ENCODE measurements at places on chromosomes 12 and 14. TPM values are rescaled to one million over a fixed set of nuclear protein-coding genes. Genes with fewer than 3 reads are reported as not detected.

The CCDC60 gene
- total RNA-seq: not detected

The ASCL4 gene
- total RNA-seq: not detected

The KCNH3 gene
- total RNA-seq: 2.8 TPM

The ZNF84 gene
- total RNA-seq: 15.7 TPM

The BEST3 gene
- 1.1 TPM for total RNA-seq

The PRICKLE1 gene
- 1.1 TPM for total RNA-seq

The RBMS2 gene
- 10.4 TPM for total RNA-seq

The KRT1 gene
- total RNA-seq: not detected

The RAB3IP gene
- 14.4 TPM for total RNA-seq

The FAM186B gene
- 0.08 TPM for total RNA-seq

The KCTD10 gene
- 57.0 TPM for total RNA-seq

The ERO1A gene
- total RNA-seq: 59.2 TPM

The KRT85 gene
- not detected for total RNA-seq

The ESRRB gene
- total RNA-seq: 0.18 TPM

The RPL10L gene
- total RNA-seq: not detected

The FOXM1 gene
- total RNA-seq: 97.0 TPM

The GPRC5D gene
- not detected for total RNA-seq

The GPR84 gene
- 0.09 TPM for total RNA-seq

The TCL1A gene
- total RNA-seq: not detected

The TAS2R7 gene
- not detected for total RNA-seq

The PTHLH gene
- 39.3 TPM for total RNA-seq

The EFCAB11 gene
- total RNA-seq: 12.3 TPM

The GZMB gene
- not detected for total RNA-seq

The B4GALNT3 gene
- 0.47 TPM for total RNA-seq

The MOK gene
- 24.8 TPM for total RNA-seq

The TDP1 gene
- 13.3 TPM for total RNA-seq

The DEGS2 gene
- total RNA-seq: 1.2 TPM

The C12orf54 gene
- not detected for total RNA-seq

The APOF gene
- not detected for total RNA-seq

The PIANP gene
- total RNA-seq: 0.87 TPM

Measured in A549 treated with CpdA at 1 μM for 4 hours (cell line).